B cell (primary cell): ENCODE measurements at places on chromosomes 7 and 10. TPM values are rescaled to one million over a fixed set of nuclear protein-coding genes. Genes with fewer than 3 reads are reported as not detected.

Gene PPP1R3C
- total RNA-seq = not detected in 2 replicates

Gene SP8
- not detected in 2 replicates for total RNA-seq

Gene PPIF
- 50.4 and 50.7 TPM in 2 replicates for total RNA-seq

Gene FOXI2
- not detected in 2 replicates for total RNA-seq
